Fibroblast of the aortic adventitia (primary cell): ENCODE measurements at places on chromosomes 1 and 21. TPM values are rescaled to one million over a fixed set of nuclear protein-coding genes. Genes with fewer than 3 reads are reported as not detected.

Gene SYDE2
- total RNA-seq: 5.2 and 6.5 TPM in 2 replicates

Gene TTLL10
- not detected in 2 replicates for total RNA-seq

Gene RNU1-3
- total RNA-seq: under 0.01 and 2,882 TPM in 2 replicates

Gene OPTC
- not detected in 2 replicates for total RNA-seq

Gene CRTC2
- 6.6 and 8.6 TPM in 2 replicates for total RNA-seq
